ENCODE measurements at places on chromosomes 1 and 21.

- no peak for DNase-seq
Observed at GRCh38 chr1:107862064-107862463, 102.9 kb downstream of the VAV3 start.

- no peak for DNase-seq
Observed at GRCh38 chr1:154407198-154408091, 2.3 kb downstream of the IL6R start.

DNA sequence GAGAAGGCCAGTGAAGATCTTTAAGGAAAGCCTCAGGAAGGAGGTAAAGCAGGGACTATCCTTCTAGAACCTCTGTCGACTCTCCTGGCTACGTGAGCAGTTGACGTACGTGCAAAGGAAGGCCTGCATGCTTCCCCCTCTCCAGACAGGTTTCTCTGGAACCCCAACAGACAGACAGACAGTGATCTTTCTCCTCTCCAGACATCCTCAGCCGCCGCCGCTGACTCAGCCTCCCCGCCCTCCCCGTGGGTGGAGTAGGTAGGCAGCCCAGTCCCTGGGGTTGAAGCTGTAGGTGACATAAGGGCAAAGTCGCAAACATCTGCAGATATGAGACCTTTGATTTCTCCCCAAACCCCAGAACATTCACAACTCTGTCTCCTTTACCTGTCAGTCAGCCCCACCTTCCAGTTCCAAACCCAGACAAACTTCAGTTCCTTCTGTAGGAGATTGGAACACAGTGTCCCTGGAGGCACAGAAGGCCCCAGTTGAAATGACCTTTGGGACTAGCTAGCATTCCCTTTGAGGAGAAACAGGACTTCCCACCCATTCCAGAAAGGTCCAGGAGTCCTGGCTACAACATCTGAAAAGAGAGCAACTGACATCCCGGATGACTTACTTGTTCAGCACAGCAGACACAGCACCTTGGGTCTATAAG lies 146.0 kb upstream of the JUN start:
- no peak for DNase-seq

DNA sequence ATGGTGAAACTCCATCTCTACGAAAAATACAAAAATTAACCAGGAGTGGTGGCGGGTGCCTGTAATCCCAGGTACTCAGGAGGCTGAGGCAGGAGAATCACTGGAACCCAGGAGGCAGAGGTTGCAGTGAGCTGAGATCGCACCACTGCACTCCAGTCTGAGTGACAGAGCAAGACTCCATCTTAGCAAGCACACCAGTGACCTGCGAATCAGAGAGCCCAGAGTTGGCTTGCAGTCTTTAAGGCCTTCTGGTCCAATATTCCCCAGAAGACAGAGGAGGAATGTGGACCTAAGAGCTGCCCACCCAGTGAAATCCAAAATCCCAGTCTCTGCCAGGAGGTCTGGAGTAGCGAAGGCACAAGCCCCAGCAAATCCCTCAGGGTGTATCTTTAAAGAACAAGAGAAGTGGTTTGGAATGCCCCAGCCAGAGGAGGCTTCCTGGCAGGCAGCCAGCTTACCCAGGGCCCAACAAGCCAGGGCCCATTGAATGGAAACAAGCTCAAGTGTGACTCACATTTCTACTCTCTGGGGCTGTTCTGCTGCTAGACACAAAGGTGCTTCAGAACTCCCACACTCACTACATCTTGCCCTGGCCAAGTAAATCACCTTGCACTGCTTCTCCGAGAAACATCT lies 23.9 kb downstream of the GPR161 start:
- DNase-seq, result no peak

- DNase-seq, result no peak
Observed at GRCh38 chr1:81695741-81696140, 105.0 kb upstream of the ADGRL2 start.

- DNase-seq, result no peak
Observed at GRCh38 chr1:42824481-42825035, 7.4 kb upstream of the SVBP start.
